Stromal cell of bone marrow (primary cell): ENCODE measurements at places on chromosomes 2 and 18.
A peak's percentile ranks its signal among the peaks of the same experiment; 100 is the strongest.

- DNase-seq: peak; percentile 81
These were observed 79.8 kb downstream of the CCDC150 start for GRCh38 chr2:196719110-196719872.

DNA sequence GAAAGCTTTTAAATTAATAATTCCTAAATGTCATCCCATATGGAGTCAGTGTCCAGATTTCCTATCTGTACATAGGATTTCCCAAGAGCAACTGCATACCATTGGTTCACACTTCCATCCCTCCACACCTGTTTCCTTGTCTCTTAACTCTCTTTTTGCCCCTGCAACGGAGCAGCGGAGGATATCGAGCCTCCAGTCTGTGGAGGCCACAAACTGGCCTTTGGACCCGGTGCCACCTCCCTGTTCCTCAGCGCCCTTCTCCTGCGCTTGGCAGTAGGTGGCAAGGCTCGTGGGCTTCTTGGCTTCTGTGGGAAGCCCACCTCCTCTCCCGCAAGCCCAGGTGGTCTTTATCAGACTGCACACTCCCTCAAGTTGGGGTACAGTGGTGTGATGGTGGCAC lies 23.8 kb upstream of the STK25 start:
- DNase-seq: no peak

DNA sequence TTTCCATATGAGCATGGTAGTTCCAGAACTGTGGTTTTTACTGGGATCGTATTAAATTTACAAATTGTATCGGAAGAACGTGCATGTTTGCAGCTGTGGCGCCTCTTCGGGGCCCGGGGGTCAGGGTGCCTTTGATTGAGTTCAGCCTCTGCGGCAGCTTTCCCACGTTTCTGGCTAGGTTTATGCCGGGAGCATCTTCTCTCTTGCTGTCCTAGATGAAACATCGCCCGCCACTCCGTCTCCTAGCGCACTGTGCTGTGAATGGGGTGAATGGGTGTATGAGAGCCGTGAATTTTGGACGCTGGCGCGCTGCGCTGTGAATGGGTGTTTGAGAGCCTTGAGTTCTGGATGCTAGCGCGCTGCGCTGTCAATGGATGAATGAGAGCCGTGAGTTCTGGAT lies 12.3 kb downstream of the PDCD1 start:
- no peak for DNase-seq

- peak; percentile 36 for DNase-seq
These were observed 409.2 kb upstream of the TCF4 start for GRCh38 chr18:55997151-55997561.

- no peak for DNase-seq
These were observed 29.6 kb downstream of the CYBRD1 start for GRCh38 chr2:171551836-171552235.

DNA sequence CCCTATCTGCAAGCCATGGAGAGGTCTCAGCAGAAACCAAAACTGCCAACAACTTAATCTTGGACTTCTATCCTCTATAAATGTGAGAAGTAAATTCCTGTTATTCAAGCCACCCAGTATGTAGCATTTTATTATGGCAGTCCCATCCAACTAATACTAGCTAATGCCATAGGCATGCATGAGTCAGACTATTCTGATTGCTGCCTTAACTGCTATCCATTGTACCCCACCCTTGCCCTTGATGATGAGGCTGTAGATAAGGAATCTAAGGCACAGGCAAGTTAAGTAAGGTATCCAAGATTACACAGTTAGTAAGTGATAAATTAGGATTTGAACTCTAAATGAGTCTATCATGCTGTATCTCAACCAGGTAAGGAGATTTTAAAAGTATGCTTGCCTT lies 223.0 kb downstream of the UBE2E3 start:
- peak; percentile 57 for DNase-seq

DNA sequence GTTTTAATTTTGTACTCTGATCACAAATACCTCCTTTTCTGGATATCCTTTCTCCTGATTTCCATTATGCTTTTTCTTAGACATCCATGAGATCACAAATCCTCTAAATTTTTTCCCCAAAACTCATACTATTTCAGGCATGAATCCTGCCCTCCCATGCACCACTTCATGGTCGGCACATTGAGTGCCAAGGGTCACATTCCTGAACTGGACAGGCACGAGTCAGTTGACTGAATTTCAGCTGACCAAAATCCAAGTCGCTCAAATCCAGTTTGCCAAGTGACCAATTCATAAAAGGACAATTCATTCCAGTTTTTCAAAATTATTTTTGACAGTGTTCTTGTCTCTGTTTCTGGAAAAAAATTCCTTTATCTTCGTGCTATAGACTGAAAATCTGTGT lies 22.1 kb downstream of the DYNAP start:
- DNase-seq: no peak

DNA sequence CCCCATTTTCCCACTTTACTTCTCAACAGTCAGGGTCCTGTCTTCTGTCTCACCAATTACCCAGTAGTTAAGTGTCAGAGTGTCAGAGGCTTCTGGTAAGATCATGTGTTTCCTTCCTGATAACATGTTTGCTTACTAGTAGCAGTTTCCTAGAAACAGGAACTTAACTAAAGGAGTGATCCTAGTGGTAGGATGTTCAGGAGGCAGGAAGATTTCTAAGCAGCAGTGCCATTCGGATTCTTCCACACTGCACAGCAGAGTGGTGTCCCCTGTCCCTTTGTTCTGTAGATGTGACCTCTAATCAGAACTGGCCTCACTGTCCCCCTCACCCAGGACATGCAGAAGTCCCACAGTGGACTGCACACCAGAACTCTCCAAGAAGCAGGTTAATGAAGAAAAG lies 221.8 kb upstream of the OSR1 start:
- no peak for DNase-seq

- no peak for DNase-seq
These were observed 17.1 kb downstream of the SMARCAL1 start for GRCh38 chr2:216429428-216429827.

DNA sequence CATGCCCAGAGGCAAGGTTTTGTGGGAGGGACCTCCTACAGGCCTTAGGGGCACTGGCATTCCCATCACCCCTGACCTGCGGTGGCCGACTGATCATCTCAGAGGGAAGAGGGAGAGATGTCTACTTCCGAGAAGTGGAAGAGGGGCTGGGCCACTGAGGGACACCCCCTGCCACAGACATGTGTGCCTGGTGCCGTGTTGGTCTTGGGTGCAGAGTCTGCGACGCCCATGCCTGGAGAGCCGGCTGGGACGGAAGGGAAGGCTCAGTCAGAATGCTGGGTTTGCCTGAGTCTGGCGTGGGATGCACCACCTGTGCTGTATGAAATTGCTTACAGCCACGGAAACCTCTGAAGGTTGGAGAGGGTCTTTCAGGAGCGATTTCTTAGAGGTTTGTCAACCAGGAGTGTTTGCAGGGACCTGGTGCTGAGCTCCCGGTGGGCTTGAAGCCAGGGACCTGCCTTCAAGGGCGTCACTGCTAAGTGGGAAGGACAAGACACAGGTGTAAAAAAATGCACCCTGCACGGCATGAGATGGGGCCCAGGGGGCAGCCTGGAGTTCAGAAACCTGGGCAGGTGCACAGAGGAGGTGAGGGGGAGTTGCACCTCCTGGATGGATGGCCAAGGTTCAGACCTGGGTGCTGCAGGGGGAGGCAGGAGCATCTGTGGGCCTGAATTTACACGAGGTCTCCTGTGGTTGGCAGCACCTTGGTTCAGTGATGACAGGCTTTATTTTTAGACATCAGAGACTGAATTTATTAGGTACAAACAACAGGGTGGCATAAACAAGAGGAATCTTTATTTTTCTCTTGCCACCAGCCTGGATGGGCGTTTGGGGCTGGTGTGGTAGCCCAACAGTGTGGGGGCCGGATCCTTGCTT lies 100.3 kb downstream of the CTIF start:
- no peak for DNase-seq

GRCh38 chr2:215611609-215612386 lies 175.9 kb upstream of the FN1 start:
- DNase-seq: no peak

- DNase-seq: no peak
These were observed 560.6 kb upstream of the ID2 start for GRCh38 chr2:8121022-8121825.
